ENCODE measurements at places on chromosomes 11 and 22. TPM values are rescaled to one million over a fixed set of nuclear protein-coding genes. Genes with fewer than 3 reads are reported as not detected.

The TBX1 gene
- 0.95 TPM for polyA plus RNA-seq

- no peak for DNase-seq
- peaks cover 8% of the 10 kb centered on the region for H3K36me3 ChIP-seq
- H3K4me1 ChIP-seq: peaks cover 26% of the 10 kb centered on the region
- no peaks in the 10 kb centered on the region for H3K27me3 ChIP-seq
Observed at GRCh38 chr11:34915136-34916014, 804 bp downstream of the APIP start.

The CBY1 gene
- polyA plus RNA-seq: 43.7 TPM

DNA sequence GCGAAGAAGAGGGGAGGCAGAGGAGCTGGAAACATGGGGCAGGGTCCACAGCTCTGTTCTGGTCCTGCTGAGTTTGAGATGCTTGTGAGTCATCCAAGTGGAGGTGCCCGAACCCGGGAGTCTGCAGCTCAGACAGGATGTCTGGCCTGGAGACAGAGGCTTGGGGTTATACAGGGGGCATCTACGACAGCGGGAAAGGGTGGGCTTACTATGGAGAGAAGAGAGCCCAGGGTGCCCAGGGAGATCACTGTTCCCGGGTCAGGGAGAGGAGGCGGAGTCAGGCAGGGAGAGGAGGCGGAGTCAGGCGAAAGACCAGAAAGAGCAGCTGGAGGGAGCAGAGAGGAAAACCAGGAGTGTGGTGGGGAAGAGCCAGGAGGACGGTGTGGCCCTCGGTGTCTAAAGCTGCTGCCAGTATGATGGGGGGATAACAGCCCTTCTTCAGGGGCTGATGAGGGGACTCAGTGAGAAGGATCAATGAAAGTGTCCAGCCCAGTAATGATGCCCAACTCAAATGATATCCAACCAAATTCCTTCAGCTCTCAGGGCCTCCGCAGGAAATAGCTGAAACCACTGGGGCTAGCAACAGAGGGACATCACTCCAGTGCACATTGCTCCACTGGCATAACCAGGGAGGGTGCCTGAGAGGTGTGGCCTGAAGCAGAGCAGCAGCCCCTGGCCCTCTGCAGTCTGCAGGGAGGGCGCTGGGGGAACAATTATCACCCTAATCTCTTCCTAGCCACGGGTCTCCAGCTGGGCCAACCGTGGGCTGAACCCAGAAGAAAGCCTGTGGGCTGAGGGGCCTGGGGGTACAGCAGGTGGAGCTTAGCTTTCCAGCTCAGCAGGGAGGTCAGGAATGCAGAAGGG lies 2.6 kb upstream of the LTBP3 start:
- DNase-seq: peak; percentile 63
- no peaks in the 10 kb centered on the region for H3K27me3 ChIP-seq
- H3K27ac ChIP-seq: peak overlapping the region; percentile 97
- peaks cover 36% of the 10 kb centered on the region for H3K4me1 ChIP-seq
- no peaks in the 10 kb centered on the region for H3K36me3 ChIP-seq
- no peak overlapping the region for H3K4me3 ChIP-seq

The MS4A15 gene
- not detected for polyA plus RNA-seq

DNA sequence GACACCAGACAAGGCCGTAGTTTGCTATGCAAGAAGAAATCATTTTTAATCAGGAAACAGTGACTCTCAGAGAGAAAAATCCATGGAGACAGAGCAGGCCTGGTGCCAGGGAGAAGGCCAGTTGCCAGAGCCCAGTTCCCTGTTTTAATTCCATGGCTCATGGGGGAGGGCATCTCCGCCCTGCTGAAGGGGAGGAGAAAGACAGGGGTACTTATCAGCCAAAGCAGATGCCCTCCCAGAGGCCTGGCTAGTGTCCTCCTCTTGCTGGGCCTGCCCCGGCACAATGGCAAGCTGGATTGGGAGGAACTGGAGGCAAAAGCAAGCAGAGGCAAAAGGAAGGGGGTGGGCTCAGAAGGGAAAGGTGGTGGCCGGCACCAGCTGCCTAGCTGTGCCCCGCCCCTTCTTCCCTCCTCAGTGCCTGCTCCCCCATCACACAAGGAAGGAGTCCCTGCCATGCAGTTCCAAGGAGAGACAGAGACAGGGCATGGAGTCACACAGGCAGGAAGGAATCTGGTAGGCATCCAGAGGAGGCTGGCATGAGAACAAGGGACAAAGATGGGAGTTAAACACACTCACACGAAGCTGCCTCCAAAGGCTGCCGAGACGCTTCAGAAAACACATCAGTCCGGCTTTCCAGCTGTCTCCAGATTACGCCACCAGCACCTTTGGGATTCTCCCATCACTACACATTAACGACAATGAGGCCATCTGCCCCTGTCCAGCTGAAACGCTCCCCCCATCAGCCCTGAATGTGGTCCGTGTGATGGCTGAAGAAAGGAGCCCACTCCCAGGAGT lies 591.8 kb downstream of the BUD13 start:
- no peak overlapping the region for H3K4me3 ChIP-seq
- no peaks in the 10 kb centered on the region for H3K36me3 ChIP-seq
- peaks cover 23% of the 10 kb centered on the region for H3K4me1 ChIP-seq

DNA sequence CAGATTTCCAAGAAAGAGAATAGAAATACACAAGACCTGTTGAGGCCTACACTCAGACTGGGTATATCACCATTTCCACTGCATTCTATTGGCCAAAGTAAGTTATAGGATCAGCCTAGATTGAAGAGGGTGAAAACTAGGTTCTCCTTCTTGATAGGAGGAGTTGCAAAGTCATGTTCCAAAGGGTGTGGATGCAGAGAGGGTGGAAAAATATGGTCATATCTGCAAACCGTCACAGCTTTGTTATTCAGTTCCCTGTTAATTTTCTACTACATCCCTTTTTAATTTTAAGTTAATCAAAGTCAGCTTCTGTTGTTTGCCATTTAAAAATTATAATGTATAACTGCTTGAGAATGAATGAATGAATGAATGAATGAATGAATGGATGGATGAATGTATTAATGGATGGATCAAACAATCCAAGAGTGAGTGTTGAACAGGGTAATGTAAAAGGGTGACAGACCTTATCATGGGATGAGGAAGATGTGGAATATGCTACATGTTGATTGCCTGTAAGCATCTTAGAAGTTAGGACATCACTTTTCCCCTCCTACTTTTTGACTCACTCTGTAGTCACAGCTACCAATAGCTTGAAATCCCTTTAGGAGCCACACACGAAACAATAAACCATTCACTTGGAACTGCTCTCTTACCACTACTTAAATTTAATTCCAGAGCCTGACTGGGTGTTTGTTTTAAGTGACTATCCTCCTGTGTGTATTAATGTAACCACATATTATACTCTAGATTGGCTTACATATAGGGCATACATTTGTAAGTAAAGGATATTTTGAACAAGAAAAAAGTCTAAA lies 121.5 kb downstream of the CCDC34 start:
- peaks cover 6% of the 10 kb centered on the region for H3K4me1 ChIP-seq
- H3K27ac ChIP-seq: no peak overlapping the region
- H3K36me3 ChIP-seq: no peaks in the 10 kb centered on the region
- DNase-seq: no peak
- no peak overlapping the region for H3K4me3 ChIP-seq

DNA sequence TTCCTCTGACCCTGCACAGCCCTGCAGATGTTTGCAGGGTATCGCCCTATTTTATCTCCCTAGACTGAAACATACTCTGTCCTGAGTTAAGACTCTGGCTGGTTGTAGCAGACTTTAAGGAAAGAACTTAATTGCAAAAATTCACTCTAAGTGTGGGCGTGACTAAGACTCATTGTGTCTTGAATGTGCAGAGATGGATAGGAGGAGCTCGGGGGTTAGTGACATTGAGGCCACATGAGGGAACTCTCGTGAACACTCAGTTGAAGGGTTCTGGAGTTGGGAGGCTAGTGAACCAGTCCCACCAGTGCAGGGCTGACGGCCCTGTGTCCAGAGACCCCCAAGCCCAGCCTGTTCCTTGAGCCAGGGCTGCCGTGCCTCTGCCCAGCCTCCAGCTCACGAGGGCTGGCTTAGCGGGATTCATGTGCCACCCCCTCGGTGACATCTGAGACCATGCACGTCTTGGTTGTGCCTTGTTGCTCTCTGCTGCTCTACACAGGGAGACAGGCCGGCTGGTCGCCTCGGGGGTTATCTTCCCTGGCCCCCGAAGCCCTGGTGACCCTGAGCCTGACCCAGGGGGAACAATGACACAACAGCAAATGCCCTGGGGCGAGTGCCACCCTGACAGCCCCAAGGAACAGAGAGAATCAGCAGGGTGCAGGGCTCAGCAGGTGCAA lies 11.4 kb upstream of the TBX1 start:
- no peak overlapping the region for H3K27ac ChIP-seq
- peaks cover 3% of the 10 kb centered on the region for H3K4me1 ChIP-seq
- peaks cover 22% of the 10 kb centered on the region for H3K27me3 ChIP-seq
- H3K36me3 ChIP-seq: no peaks in the 10 kb centered on the region

The TMEM86A gene
- polyA plus RNA-seq: 3.0 TPM

The XKR3 gene
- polyA plus RNA-seq: not detected

The MPPED2 gene
- polyA plus RNA-seq: 3.7 TPM

DNA sequence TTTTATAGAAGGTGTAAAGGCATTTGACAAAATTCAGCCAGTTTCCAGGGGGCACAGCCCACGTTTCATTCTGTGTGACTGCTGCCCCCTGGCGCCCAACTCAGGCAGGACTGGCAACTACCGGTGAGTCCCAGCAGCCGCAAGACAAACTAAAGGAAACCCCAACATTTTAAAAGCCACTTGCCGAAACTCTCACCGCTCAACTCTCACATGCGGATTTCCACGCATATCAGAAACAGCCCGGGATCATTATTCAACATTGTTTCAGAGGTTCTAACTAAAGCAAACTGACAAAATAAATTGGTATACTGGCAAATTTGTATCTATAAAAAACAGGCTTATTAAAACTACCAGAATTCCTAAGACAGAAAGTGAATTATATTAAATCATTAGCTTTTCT lies 48.2 kb downstream of the MORC2 start:
- H3K27ac ChIP-seq: no peak overlapping the region
- peaks cover 1% of the 10 kb centered on the region for H3K36me3 ChIP-seq
- no peak overlapping the region for H3K4me3 ChIP-seq
- H3K4me1 ChIP-seq: peaks cover 16% of the 10 kb centered on the region

The P2RY2 gene
- 20.0 TPM for polyA plus RNA-seq

DNA sequence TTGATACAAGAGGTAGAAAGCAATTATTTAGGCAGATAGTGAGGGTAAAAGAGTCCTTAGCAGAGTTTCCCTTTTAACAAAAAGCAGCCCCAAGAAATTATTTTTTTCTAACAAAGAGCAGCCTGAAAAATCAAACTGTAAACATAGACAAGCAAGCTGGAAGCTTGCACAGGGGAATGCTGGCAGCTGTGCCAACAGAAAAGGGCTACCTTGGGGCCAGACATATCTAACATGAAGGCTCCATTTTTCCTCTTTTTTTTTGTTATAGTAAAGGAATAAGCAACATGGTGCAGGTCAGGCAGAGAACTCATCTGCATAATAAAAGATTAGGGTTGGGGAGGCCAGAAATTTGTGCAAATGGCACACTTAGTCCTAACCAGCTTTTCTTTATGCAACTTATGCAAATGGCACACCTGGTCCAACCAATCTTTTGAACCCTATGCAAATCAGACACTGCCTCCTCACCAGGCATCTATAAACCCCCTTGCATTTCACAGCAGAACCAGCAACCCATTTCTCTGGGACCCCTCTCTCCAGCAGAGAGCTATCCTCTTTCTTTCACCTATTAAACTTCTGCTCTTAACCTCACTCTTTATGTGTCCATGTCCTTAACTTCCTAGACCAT lies 41.8 kb downstream of the PDGFD start:
- no peak for DNase-seq

The GGTLC3 gene
- polyA plus RNA-seq: not detected

The OR8G5 gene
- not detected for polyA plus RNA-seq

The SAMM50 gene
- 32.5 TPM for polyA plus RNA-seq

DNA sequence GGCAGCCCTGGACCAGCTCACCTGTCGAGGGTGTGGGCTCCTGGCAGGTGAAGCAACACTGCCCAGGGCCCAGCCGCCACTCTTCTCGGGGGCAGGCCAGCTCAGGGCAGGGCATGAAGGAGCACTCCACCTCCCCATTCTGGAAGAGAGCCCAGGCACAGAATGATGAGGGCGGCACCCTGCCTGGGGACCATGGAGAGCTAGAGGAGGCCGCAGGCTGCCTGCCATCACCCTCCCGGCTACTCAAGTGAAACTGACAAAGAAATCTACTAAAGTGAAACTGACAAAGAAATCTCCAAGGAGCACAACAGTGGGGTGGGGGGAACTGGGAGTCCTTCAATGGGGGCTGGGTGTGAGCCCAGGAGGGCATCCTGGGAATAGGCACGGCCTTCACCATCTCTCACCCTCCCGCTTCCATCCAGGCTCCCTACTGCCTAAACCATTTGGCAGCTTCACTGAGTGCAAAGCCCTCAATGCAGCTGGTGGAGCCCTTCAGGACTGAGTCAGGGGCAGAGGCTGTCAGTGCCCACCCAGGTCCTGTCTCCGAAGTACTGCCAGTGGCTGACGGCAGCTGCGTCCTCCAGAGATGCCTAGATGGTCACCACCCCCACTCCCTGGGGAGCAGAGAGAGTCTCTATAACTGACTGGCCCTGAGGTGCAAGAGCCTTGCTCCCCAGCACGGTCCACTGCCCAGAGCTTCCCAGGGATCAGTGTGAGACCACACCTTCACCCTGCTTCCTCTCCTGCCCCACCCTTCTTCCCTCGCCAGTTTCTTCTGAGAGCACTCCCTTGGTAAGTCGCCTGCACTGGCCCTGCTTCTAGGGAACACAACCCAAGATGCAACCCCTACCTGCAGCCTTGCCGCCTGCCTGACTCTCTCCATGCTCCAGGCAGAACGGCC lies 21.7 kb downstream of the VWCE start:
- no peaks in the 10 kb centered on the region for H3K4me1 ChIP-seq
- H3K27me3 ChIP-seq: no peaks in the 10 kb centered on the region
- H3K4me3 ChIP-seq: no peak overlapping the region
- DNase-seq: no peak

GRCh38 chr22:23775779-23776375 lies 3.2 kb downstream of the MMP11 start:
- H3K27me3 ChIP-seq: no peaks in the 10 kb centered on the region
- DNase-seq: no peak

- no peaks in the 10 kb centered on the region for H3K4me1 ChIP-seq
- DNase-seq: no peak
- peaks cover 68% of the 10 kb centered on the region for H3K36me3 ChIP-seq
Observed at GRCh38 chr22:20741634-20742581, 32.0 kb upstream of the SERPIND1 start.

The MAP6 gene
- 0.98 TPM for polyA plus RNA-seq

The DERL3 gene
- 12.7 TPM for polyA plus RNA-seq

DNA sequence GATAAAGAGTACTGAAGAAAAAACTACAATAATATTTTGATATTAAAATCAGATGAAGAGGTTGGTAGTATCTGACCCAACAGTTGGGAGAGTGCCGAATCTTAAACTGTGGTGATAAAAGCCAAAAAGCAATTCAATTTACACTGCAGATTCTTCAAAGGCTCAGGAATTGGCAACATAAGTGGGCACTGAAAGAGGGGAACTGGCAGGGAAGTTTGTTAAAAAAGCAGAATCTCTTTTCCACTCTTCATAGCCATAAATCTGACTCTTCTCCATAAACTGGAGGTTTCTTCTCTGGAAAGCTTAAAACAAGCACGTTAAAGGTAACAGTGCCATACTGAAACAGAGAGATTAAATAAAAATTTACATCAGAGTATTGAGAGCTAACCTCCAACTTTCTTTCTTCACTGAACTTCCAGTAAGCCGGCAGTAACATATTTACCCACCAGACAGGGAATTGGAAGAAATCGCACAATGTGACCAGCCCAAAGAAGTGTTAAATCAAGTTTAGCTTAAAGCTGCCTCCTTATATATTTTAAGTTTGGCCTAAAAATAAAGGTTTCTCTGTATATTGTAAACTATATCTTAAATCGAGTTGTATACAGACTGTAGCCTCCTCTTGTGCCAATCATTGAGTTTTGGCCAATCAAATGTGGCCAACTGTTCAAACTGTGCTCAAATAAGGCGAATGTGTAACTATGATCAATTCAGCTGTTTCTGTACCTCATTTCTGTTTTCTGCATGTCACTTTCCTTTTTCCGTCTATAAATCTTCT lies 358.3 kb downstream of the NXPE2 start:
- H3K4me1 ChIP-seq: no peaks in the 10 kb centered on the region
- no peaks in the 10 kb centered on the region for H3K36me3 ChIP-seq
- no peaks in the 10 kb centered on the region for H3K27me3 ChIP-seq
